ENCODE measurements at places on chromosomes 6 and 20.

DNA sequence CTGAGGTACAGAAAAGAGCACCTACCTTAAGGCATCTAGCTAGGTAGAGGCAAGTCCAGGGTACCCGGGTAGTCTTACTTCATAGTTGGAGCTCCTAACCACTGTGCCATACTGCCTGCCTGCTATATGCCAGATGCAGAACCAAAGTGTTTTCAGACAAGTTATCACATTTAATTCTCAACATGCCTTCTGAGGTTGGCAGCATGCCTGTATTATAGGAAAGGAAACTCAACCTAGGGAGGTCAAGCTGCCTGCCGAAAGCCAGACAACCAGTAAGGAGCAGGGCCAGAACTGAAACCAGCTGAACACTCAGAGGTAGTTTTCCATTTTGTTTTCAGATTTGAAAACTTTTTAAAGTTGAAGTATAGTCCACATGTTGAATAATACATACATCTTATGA, 5.4 kb downstream of the CTNNBL1 start:
- no peak for DNase-seq

DNA sequence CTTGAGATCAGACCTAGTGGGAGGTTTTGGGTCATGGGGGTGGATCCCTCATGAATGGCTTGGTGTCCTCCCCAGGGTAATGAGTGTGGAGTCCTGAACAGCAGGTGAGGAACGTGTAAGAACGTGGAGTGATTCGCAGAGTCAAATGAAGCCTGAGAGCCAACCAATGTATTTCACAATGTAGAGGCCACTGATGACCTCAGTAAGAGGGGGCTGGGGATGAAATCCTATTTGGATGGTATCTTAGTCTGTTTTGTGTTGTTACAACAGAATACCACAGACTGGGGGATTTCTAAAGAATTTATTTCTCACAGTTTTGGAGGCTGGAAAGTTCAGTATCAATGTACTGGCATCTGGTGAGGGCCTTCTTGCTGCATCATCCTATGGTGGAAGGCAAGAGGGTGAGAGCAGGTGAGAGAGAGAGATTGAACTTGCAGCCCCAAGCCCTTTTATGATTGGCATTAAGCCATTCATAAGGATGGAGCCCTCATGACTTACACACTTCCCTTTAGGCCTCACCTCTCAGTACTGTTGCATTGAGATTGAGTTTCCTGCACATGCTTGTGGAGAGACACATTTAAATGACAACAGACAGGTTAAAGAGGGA, 47.3 kb upstream of the HIVEP1 start:
- DNase-seq = no peak

GRCh38 chr6:56642366-56643261, at the start of gene DST:
TSS of gene DST (minus strand) at chr6:56642889.
- DNase-seq = no peak

- DNase-seq = no peak
These were observed 18.4 kb downstream of the CASS4 start for GRCh38 chr20:56430461-56430860.

DNA sequence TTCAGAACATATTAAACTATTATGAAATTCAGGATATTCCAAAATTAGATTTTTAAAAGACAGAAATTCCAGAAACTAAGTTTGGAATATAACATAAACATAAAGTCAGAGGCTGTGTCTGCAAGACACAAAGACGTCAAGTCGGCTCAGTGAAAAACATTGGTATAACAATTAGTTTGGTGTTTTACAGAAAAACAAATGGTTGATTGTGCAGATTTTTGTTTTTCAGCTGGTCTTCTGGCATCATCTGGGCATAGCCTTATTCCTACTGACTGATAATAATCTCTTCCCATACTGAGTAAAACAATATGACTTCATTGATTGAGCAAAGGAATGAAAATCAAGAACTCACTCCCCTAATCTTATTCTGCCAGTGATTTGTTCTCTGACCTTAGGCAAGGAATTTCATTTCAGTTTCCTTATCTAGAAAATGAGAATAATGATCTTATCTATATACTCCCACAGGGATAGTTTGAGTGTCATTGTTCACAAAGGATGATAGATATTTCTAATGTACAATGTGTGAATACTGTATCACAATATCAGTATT, 84.3 kb downstream of the FRK start:
- DNase-seq = no peak

DNA sequence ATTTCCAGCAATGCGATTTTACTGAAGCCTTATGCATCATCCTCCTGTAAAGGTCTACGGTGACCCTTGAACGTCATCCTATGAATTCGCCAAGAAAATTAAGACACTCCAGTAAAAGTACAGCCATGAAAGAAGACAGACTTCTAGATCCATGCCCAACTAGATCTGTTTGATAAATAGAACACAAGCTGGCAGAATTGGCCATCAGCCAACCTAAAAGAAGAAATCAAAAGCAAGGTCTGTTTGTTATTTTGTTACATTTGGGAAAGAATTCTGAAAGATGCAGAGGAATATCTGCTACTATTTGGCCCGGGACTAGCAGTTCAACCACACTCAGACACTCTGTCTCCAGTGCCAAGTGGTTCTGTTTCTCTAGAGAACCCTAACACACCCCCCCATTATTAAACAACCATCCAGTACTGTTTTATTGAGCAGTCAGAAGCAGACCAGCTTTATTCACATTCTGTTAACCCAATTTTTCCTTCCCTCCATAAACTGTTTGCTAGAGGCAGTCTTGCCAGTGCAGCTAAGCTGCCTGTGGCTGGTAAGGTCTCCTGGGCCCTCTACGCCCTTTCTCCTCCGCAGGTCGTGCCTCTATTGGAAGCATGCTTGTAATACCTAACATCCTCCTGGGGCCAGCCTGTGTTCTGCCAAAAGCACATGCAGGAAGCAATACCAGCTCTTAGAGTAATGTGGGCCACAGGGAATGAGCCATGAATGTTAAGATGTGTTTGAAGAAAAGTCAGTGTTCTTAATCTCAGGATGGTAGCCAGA, 30.7 kb downstream of the LY86 start:
- DNase-seq = no peak

GRCh38 chr20:40663991-40664880, 24.8 kb downstream of the MAFB start:
- peak; percentile 80 for DNase-seq

DNA sequence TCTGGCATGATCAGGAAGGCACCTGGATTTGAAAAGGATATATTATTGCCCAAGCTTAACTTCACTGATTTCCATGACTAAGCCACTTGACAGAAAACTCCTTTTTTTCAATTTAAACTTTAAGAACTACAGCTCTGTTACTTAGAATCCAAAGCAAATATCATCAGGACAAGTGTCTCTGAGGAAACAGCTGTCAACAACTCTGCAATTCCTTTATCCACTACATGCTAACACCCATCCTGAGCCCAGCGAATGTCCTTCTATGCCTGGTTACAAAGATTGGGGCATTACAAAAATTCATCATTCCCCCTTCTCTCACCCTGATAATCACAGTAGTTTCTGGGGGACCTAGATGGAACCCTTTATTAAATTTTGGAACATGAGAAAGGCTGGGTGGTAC, 136.8 kb downstream of the GMPR start:
- DNase-seq = no peak

DNA sequence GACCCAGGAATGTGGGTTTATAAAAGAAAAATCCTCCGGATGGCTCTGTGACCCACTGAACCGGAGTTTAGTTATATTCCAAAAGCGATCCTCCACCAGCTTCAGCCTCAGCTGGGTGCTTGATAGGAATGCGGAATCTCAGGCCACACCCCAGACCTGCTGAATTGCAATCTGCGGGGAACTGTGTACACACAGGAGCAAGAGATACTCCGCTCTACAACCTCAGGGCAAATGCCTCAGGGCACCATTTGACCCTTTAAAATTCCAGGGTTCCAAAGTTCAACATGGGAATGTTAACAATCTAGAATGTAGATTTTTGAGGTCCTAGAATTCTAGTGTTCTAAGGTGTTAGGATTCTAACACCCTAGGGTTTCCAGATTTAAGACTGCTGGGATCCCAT, 10.8 kb downstream of the BPIFA2 start:
- DNase-seq = peak; percentile 79

- no peak for DNase-seq
These were observed 84.4 kb downstream of the GMPR start for GRCh38 chr6:16322666-16323312.

- no peak for DNase-seq
These were observed 69.2 kb upstream of the CDYL start for GRCh38 chr6:4707011-4707410.

DNA sequence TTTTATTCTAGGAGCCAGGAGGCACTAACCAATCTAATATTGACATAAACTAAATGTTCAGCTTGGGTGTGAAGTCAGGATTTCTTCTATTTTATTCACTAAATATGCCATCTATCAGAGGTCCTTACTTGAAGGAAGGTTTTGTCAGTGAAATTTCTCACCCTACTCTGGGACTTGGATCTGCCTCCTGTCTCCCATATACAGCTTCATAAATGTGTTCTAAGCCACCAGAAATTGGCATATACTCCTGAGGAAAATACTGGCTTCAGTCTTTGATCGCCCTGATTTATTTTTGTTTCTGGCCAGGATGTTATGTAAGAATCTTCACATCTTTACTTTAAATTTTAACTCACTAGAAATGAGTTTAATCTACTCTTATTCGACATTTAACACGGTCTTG, 647.7 kb downstream of the C6orf118 start:
- DNase-seq = no peak

GRCh38 chr6:141139461-141139860, 993.3 kb upstream of the GJE1 start:
- DNase-seq = no peak

- DNase-seq = no peak
These were observed 73.9 kb downstream of the PTPRK start for GRCh38 chr6:128446497-128446896.

- DNase-seq = no peak
These were observed 494.1 kb downstream of the HACE1 start for GRCh38 chr6:104365451-104366234.

DNA sequence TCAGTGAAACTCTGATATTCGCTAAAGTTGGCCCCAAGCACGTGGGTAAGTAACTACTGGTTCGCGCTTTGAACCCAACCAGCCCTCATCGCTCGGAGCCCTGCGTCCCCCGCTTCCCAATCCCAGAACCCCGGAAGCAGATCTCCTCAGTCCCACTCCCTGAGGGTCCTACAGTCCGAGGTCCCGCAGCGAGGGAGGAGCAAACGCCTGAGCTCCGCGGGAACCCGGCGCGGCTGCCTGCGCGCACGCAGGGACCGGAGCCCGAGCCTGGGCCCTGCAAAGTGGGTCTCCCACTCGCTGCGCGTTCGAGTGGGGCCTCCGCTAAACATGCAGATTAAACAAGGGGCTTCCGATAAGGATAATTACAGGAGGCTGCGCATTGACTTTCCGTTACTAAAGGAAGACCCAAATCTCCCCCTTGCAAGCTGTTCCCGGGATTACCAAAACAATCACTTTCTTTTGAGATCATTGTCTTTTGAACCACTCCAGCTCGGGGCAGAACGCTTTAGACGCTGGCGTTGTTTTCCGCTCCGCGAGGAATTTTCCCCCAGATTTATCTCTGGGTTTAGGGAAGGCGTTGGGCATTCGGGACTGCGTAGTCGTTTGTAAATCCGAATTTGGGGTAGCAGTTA, 1.3 kb upstream of the VSX1 start:
- no peak for DNase-seq

- no peak for DNase-seq
These were observed 9.4 kb downstream of the ADTRP start for GRCh38 chr6:11769244-11769643.

GRCh38 chr20:52799130-52799529, 173.0 kb upstream of the TSHZ2 start:
- DNase-seq = no peak

GRCh38 chr6:79223611-79224404, 10.7 kb downstream of the HMGN3 start:
- no peak for DNase-seq

DNA sequence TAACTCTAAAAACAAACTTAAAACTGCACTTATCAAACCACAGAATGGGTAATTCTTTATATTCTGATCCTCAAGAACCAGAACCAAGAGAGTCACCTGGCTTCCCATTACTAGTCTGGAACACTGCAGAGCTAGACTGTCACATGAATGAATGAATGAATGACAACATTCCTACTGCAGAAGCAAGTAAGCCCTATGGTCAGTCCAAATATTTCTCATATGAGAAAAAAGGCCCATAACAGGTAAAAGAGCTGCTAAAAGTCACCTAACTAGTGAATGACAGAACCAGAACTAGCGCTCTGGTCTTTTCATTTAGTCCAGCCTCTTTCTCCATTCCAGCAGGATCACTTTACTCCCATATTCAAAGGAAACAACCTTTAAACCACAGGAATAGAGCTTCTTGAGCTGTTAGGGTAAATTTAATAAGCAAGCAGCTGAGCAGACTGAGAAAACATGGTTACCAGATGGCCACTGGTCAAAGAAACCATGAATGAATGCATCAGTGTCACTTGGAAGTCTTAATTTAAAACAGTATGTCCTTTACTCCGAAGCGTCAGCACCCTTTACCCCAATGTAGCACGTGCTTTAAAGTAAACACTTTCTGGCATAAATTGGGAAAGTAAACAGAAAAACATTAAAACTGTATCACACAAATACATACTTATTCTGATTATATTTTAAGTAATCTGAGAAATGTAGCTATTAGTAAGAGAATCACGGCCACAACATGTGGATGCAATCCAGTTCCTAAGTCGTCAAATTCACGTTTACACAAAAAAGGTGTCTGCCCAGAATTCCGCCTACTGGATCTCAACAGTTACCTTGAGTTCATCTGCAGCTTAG, 1.4 kb downstream of the PREP start:
- DNase-seq = no peak

DNA sequence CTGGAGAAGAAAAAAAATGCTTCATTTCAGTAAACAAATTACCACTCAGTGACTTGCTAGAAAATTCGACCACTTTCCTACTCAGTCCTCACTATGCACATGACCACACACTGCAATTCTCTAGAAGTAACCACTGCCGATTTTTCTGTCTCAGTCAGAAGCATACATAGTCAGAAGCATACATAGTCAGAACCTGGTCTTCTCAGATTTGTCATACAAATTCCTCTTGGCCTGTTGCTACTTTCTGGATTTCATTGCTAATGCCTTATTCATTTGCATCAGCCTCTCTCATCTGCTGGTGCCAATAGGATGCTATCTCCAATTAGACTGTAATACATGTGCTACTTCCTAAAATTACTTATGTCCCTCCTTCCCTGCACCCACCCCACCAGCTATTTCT, 10.2 kb upstream of the KIF16B start:
- DNase-seq = no peak

DNA sequence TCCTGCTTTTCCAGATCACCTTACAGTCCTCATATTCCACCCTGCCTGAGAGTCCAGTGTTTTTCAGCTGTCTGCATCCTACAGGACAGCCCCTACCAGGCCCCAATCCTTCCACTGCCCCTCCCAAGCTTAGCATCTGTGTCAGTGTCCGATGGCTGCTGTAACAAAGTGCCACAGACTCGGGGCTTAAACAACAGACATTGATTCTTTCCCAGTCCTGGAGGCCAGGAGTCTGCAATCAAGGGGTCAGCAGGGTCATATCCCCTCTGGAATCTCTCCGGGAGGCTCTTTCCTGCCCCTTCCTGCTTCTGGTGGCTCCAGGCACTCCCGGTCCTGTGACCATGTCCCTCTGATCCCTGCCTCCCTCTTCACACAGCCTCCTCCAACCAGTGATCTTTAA, 396.6 kb upstream of the MAP3K7 start:
- DNase-seq = no peak

All from Calu3 (cell line).